ENCODE measurements at places on chromosomes 5 and 9.

GRCh38 chr5:19630876-19631275 is 357.1 kb downstream of the CDH18 start:
- no peak for DNase-seq

DNA sequence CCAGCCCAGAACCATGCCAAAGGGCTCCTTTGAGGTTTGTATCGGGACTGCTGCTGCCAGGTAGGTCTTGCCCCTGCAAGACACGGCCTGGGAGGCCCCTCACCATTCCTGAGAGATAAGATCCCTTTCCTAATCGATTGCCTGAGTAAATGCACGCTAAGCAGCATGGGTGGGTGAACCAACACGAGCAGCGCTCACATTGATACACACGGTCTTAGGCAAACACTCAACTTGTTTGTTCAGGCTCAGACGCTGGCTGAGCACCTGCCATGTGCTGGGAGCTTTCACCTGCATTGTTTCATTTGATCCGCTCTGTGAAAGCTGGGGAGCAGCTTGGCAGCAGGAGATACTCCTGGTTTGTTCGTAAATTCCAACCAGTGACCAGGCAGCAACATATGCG is 76.9 kb upstream of the NEURL1B start:
- DNase-seq = no peak

DNA sequence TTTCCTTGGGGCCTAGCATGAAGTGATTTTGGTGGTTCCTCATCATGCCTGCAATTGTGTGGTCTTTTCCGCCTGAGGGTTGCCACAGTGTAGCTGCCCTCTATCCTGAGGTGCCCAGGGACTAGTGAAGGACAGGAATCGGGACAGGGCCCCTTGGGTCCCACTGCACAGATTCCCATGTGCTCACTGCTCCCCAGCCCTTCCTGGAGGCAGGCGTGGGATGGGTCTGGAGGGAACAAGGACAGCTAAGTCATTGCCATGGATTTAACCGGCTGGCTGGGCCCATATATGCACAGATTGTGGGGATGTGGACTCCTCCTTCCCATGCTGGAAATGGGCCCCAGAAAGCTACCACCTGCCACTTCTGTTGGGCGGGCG is 122.3 kb upstream of the PITX1 start:
- DNase-seq = no peak

GRCh38 chr5:167943343-167943742 is 348.1 kb upstream of the WWC1 start:
- DNase-seq = no peak

GRCh38 chr5:166962461-166962860 is 1329.0 kb upstream of the WWC1 start:
- DNase-seq = no peak

DNA sequence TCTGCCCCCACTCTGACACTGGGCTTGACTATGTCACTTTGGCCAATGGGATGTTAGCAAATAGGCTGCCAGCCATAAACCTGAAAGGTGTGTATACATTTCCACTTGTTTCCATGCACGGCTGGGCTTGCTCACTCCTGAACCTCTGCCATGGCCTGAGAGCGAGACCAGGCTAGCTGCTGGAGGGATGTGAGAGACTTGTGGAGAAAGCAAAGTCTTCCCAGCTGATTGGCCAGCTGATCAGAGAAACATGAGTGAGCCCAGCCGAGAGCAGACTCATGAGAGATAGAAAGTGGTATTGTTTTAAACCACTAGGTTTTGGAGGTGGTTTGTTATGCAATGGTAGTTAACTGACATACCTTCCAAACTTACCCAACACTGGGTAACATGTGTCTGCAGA is 13.9 kb downstream of the FAM193B start:
- no peak for DNase-seq

DNA sequence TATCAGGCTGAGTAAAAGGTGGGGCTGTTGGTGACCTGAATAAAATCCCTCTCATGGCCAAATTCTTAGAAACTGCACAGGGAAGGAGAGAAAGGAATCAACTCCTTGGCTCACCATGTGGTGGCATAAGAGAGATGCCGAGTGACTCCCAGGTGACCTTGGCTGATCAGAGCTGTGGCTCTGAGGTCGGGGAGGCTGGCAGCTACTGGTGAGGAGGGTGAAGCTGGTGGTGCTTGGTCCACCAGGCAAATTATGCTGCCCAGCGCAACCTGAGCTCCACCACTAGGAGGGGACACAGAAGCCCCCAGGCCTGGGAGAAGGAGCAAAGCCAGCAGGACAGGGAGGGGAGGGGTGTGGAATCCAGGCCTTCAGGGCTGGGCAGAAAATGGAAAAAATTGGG is 111.2 kb upstream of the IL12B start:
- DNase-seq = no peak

DNA sequence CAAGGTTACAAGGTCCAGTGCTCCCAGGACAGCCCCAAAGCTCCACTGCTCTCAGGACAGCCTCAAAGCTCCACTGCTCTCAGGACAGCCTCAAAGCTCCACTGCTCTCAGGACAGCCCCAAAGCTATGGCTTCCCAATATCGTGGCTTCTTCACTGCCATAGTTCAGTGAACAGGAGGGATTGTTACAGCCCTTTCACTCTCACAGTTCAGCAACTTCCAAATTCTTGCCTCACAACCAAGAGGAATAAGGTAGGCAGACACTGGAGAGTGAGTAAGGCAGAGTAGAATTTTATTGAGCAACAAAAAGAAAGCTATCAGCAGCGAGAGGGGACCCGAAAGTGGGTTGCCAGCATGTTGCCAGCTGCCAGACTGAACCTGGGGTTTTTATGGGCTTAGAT is 277.6 kb downstream of the CDH10 start:
- DNase-seq = no peak

Measured in memory B cell (primary cell).